ENCODE measurements at places on chromosomes 7 and 10.
A peak's percentile ranks its signal among the peaks of the same experiment; 100 is the strongest.

DNA sequence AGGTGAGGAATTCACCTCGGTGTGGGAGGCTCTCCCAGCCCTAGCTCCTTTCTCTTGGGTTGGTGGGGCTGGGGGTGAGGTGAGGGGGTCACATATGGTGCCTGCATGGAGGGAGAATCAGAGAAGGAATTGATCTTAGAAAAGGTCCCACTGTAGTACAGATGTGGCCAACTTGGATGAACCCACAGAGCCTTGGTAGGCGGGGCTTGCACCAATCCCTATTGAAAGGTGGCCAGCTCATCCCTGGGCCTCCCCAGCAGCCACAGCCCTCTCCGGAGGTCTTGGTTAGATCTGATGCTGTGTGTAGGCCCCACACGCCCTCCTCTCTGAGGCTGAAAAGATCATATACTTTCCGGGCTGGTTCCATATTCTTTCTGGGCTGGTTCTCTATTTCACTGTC, 19.0 kb downstream of the HKDC1 start:
- no peak for DNase-seq

- DNase-seq = no peak
Observed at GRCh38 chr7:115674467-115675024, 356.0 kb downstream of the TFEC start.

- DNase-seq = peak; percentile 44
Observed at GRCh38 chr7:141203586-141203985, 129.7 kb downstream of the TMEM178B start.

DNA sequence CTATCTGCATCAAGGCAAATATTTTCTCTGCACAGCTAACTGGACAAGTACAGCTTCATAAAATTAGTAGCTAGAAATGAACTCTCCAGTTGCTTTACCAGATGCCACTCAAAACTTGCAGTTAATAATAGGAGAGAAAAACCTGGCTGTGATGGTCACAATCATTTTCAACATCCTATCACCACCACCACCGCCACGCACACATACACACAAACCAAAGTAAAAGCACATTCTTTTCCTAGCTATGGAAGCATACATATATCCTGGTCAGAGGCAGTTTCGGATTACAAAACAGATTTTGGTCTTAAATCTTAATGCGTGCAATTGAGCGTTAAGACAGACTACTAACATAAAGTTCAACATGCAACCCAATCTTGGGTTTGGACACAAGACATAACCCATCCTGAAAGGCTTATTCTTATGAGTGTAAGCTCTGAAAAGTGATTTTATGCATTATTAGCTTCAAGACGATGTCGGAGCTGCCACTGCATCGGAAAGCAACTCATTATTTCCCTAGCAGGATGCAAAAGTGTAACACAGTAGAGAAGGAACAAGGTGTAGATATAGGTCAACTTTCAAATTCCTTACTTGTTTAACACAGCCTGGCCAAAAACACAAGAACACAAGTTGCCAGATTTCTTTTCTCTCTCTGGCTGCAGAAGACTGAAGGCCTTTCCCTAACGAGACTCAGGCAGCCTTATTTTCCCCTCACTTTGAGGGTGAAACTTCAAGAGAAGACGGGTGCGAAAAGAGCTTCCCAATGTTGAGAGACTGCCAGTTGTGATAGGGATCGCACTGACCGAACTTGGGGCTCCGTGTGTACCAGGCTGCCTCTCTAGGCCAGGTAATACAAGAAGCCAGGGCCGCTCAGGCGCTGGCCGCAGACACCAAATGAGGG, 1.2 kb downstream of the CACUL1 start:
- no peak for DNase-seq

- DNase-seq = no peak
Observed at GRCh38 chr7:87316846-87317552, 28.5 kb upstream of the CROT start.

DNA sequence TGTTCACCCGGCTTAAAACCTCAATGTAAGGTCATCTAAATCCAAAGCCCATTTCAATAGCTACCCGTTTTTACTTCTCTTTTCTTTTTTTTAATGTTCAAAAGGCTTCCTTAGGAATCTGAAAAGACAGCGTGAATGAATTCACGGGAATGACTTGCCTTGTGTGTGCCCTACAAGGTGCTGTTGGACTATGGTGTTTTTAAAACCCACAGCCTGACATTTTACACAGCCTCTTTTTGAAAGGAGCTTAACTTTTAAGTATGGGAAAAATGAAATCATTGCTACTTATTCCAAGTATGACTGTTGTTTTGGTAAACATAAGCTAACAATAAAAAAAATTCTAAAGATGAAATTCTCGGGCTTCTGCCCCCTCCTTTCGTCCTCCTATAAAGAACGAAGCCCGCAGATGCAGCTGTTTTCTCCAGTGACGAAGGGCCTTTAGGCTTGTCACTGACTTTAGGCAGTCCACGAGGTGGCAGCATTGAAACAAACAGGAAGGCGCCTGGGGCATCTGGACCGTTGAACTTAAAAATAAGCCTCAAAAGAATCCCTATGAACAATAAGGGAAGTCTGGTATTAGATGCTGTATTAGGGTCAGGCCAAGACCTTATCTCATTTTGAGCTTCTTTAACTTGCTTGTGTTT, 141.3 kb downstream of the NRP1 start:
- DNase-seq = peak; percentile 29
